Fibroblast of pulmonary artery (primary cell): ENCODE measurements at places on chromosomes 13 and 19.

GRCh38 chr13:50106559-50106958 lies 91.3 kb downstream of the KCNRG start:
- no peak for DNase-seq

DNA sequence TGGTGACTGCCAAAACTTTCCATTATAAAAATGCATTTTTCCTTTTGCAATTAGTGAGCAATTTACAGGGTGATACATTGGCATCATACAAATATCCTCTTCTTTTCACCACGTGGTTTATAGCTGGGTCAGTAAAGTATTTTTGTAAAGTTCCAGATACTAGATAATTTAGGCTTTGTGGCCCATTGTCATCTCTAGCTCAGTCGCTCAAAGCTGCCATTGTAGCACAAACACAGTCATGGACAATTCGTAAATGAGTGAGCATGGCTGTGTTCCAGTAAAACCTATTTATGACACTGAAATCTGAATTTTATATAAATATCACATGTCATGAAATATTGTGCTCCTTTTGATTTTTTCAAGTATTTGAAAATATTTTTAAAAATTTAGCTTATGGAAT lies 162.9 kb downstream of the USP12 start:
- DNase-seq = no peak

DNA sequence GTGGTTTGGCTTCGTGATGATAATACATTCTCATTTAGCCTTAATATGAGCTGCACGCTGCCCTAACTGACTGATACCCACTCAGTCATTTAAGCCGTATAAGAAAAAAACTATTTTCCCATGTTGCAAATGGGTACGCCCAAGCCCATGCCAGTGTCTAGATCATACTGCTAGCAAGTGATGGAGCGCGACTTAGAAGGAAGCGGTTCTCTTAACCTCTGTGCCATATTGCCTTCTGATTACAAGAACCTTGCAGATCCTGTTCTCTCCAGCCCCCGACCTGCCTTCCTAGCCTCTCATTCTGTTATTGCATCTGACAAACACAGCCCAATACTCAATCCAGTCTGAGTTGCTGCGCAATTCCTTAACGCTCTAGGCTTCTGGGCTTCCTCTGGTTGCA lies 603 bp downstream of the GPALPP1 start:
- no peak for DNase-seq

DNA sequence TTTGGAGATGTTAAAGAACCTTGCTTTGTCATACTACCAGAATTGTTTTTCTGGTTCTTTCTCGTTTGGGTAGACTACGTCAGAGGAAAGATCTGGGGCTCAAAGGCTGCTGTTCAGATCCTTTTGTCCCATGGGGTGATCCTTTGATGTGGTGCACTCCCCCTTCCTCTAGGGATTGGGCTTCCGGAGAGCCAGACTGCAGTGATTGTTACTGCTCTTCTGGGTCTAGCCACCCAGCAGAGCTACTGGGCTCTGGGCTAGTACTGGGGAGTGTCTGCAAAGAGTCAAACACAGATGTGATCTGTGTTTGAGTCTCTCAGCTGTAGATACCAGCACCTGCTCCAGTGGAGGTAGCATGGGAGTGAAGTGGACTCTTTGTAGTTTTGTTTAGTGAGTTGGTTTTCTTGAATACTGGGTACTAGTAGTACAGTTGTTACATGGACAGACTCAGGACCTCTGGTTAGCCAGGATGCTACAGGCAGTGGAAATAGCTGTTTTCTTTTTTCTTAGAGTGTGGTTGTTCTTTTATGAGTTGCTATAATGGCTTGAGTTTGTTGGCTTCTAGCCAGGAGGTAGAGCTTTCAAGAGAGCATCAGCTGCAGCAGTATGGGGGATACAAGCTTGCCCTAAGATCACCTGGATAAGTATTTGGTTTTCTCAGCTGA lies 34.4 kb downstream of the DNAJC15 start:
- peak; percentile 33 for DNase-seq

GRCh38 chr13:102690883-102691282 lies 4.0 kb downstream of the METTL21C start:
- no peak for DNase-seq

- no peak for DNase-seq
These were observed 737 bp upstream of the ZNF181 start for GRCh38 chr19:34733266-34733745.

- DNase-seq = peak; percentile 32
These were observed 1.1 kb downstream of the GJA3 start for GRCh38 chr13:20159646-20160305.

DNA sequence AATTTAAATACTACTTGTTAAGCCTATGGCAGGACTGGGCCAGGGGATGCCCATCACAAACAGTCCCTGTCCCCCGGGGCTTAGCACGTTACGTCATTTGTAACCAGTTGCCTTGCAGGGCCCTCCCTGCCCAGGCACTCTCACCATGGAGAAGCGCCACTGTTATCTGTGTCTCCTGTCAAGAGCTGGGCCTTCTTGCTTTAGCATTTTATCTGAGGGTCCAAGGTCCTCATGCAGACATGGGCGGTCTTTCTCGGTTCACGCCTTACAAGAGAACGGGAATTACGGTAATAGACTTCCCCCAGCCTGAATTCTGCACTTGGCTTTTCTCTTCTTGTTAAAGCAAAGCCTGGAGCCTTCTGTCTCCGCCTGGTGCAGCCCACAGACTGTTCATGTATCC lies 46.1 kb downstream of the TMED1 start:
- no peak for DNase-seq
